ENCODE measurements at places on chromosomes 11 and 22.

GRCh38 chr11:105229257-105229656, 89.7 kb upstream of the CARD18 start:
- DNase-seq, result no peak

GRCh38 chr11:45455536-45455935, 169.4 kb upstream of the SYT13 start:
- DNase-seq, result no peak

DNA sequence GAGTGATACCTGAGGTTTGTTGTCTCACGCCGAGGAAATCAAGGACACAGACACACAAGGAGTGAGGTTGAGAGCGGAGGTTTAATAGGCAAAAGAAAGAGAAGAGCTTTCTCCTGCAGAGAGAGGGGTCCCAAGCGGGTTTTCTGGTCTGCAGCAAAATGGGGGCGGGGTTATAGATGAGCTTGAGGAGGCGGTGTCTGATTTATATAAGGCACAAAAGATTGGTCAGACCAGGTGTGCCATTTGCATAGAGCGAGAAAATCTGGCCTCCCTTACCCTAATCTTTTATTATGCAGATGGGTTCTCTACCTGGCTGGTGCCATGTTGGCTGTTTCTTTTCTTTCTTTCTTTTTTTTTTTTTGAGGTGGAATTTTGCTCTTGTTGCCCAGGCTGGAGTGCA, 11.8 kb downstream of the C11orf96 start:
- no peak for DNase-seq

DNA sequence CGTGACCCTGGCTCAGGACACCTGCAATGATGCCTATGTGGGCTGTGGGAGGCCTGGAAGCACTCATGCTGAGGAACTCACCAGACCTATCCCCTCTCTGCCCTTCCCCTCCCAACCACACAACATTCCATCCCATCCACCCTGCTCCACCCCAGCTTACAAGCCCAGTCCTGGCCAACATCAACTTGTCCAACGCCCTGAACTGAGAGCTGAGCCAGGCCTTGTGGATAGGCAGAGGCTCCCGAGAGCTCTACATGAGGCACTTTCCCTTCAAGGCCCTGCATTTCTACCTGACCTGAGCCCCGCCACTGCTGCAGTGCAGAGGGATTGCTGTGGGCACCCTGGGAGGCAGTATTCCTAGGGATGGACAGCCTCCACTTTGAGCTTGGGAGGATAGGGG, 112.4 kb downstream of the PDE2A start:
- DNase-seq, result no peak

- DNase-seq, result no peak
Observed at GRCh38 chr22:50260801-50261614, 475 bp downstream of the MAPK12 start.

GRCh38 chr11:28483072-28483867, 375.1 kb downstream of the METTL15 start:
- DNase-seq, result no peak

- no peak for DNase-seq
Observed at GRCh38 chr11:67483831-67484665, 1.2 kb downstream of the AIP start.

DNA sequence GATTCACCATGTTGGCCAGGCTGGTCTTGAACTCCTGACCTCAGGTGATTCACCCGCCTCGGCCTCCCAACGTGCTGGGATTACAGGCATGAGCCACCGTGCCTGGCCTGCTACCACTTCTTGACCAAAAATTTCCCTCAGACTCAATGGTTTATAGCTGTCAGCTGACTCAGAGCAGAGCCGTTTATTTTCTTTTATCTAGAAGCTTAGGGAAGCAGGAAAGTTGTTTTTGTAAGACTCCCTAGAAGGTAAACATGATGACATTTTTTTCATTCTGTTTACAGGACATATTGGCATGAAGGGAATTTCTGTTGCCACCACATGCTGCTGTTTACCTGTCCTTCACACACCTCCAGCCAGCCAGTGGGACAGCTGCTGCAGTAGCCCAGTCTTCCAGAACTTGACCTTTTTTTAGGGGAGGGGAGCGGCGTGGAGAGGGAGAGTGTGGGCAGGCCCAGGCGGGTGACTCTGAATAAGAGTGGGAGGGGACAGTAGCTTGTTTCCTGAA, 56.1 kb upstream of the PTPRJ start:
- DNase-seq, result no peak

GRCh38 chr11:92569726-92570125, 345.1 kb downstream of the FAT3 start:
- no peak for DNase-seq

GRCh38 chr22:43479962-43480361, 68.1 kb downstream of the MPPED1 start:
- no peak for DNase-seq

DNA sequence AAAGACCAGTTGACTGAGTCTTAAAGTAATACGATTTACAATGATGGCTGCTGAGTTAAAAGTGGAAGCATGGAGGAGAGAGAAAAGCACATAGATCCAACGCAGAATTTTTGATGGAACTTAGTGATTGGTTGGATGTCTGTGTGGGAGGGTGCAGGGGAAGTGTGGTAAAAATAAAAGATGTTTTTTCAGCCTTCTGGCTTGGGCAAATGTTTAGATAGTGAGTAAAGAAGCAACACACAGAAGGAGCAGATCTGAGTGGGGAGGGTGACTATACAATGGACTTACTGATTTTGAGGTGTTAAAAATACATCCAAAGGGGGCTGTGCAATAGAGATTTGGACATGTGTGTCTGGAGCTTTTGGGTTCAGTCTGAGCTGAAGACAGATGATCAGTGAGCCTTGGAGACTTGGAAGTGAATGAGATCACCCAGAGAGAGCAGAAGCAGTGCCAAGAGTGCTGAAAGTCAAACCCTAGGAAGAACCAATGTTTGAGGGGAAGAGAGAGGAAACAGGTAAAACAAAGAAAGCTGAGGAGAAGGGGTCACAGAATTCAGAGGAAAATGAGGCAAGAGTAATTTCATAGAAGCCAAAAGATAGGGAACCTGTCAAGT, 8.6 kb downstream of the GRIA4 start:
- no peak for DNase-seq

GRCh38 chr22:50603511-50604255, 3.1 kb downstream of the MAPK8IP2 start:
- no peak for DNase-seq

- DNase-seq, result no peak
Observed at GRCh38 chr11:115181538-115181937, 322.7 kb downstream of the CADM1 start.

GRCh38 chr11:92264350-92264749, 39.7 kb downstream of the FAT3 start:
- DNase-seq, result no peak

DNA sequence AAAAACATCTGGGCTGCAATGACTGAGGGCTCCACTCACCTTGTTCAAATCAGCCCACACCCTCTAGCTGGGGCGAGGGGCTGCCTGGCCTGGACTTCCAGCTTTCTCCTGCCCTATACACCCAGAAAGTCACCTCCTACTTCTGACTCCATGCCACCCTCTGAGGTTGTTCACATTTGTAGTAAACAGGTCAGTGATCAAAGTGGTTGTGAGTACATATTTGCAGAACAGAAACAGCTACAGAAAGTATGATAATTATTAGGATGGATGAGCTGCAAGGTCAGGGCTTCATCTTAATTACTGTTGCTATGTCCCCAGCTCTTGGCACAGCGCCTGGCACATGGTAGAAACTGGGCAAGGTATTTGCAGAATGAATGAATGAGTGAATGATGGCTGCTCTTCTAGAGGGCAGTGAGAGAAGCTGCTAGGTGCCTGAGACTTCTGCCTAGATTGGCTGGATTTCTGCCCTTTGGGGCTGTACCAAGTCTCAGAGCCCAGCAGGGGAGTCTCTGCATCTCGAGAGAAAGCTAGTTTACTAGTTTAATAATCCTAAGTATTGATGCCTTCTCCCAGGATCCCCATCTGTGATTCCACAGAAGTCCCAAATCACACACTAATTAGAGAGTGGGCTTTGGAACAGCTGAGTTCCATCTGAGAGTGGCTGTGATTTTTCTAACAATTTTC, 36.0 kb downstream of the SYT13 start:
- no peak for DNase-seq

DNA sequence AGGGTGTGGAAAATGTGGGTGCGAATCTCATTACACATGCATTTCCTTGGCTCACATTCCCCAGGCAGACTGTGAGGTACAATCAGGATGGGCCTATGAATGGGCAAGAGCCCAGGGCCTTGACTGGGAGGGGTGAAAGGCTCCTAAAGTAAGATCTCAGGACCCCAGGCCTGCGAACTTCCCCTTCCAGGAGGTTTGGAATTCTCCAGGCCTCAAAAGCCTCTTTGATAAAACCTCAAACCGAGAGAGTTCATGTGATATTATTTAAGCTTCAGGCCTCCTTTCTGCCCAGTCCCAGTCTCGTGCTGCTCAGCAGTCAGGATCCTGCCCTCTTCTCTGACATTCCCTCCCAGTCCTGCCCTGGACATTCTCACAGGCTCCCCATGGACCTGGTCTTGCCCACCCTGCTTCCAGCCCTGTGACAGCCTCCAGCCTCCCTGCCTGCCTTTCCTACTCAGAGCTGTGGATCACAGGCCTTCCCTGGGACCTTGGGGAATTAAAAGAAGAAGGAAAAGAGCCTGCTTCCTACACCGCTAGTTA, 37.3 kb upstream of the TEAD1 start:
- no peak for DNase-seq

DNA sequence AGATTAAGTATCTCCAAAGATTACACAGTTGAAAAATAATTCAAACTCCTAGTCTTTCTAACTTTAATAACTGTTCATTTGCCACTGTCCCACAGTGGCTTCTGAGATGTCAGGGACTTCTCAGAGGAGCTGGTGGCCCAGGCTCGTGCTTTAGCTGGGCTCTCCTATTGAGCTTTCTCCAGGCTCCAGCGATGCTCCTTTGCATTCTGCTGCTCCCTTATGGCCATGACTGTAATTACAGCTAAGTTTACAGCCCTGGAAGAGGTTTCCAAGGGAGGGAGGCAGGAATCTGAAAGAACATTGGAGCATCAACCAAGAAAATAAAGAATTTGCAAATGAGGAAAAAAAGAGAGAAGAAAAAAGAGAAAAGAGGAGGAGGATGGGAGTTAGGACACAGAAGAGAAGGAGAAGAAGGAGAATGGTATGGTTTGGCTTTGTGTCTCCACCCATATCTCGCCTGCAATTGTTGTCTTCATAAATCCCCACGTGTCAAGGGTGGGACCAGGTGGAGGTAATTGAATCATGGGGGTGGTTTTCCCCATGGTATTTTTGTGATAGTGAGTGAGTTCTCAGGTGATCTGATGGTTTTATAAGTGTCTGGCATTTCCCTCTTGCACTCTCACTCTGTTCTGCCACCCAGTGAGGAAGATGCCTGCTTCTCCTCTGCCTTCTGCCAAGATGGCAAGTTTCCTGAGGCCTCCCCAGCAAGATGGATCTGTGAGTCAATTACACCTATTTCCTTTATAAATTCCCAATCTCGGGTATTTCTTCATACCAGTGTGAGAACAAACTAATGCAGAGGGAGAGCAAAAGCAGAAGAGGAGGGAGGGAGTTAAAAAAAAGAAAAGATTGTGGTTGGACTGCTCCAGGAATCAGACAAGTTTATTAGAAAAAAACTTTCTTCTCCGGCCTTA, 857.0 kb downstream of the KCNA4 start:
- DNase-seq, result peak; percentile 7

DNA sequence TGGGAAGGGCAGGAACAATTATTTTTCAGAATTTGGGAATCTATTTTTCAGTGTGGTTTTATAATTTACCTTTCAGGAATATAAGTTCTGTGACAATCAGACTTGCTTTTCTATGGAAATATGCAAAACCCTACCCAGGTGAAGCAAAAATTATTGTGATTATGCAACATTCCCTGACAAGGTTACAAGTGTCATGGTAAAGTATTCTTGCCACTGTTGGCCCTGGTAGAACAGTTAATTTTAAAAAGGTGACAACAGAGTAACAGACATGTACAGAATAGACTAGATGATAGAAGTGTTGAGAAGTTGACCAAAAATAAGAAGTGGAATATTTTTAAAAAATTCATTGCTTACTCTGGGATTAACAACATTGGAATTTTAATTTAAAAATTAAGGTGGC, 29.2 kb downstream of the TRAF6 start:
- no peak for DNase-seq

DNA sequence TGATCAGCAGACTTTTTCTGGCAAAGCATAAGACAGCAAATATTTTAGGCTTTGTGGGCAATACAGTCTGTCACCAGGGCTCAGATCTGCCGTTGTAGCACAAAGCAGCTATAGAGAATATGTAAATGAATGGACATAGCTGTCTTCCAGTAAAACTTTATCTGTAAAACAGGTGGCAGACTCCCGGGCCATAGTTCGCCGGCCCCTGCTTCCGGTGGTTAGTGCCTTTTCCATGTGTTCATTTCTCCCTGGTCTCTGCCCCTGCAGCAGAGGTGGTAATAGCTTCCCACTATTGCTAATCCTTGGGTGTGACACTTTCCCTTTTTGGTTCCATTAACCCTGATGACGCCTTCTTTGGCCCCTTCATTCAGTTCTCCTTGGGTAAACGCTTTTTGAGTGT, 93.7 kb upstream of the LDLRAD3 start:
- no peak for DNase-seq

DNA sequence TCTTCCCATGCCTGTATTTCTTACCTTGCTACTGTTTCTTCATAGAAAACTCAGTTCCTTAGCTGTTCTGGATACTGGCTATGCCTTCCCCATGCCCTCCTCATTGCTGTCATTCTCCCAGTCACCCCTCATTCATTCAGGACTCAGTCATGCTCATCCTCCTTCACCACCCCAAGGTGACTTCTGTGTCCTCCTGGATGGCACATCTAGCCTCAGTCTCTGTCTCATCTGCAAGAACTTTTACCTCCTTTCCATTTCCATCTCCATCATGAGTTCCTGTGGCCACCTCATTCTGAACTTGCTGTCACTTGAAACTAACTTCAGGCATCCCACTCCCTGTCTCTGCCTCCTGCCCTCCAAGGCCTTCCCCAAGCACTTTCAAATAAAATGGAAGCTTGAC, 42.3 kb downstream of the PANX1 start:
- DNase-seq, result no peak

- DNase-seq, result no peak
Observed at GRCh38 chr11:64490562-64491216, 100.3 kb upstream of the SLC22A12 start.

DNA sequence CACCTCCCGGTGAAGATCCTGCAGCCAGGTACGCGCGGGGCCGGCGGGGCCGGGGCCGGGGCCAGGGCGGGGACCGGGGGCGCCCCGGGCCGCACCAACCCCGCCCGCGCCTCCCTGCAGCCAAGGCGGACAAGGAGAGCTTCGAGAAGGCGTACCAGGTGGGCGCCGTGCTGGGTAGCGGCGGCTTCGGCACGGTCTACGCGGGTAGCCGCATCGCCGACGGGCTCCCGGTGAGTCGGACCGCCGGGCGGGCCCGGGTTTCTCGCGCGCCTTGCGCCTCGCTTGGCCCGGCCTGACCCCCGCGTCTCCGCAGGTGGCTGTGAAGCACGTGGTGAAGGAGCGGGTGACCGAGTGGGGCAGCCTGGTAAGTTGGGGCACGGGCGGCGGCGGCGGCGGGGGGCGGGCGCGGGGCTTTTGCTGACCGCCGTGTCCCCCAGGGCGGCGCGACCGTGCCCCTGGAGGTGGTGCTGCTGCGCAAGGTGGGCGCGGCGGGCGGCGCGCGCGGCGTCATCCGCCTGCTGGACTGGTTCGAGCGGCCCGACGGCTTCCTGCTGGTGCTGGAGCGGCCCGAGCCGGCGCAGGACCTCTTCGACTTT, 531 bp downstream of the PIM3 start:
- no peak for DNase-seq

GRCh38 chr22:38316364-38317121, 690 bp downstream of the CSNK1E start:
- peak; percentile 43 for DNase-seq

GRCh38 chr11:47534704-47535251, 18.2 kb downstream of the CELF1 start:
- DNase-seq, result no peak

Measured in NCI-H1092 (cell line).